ENCODE measurements at places on chromosomes 3 and 15.

DNA sequence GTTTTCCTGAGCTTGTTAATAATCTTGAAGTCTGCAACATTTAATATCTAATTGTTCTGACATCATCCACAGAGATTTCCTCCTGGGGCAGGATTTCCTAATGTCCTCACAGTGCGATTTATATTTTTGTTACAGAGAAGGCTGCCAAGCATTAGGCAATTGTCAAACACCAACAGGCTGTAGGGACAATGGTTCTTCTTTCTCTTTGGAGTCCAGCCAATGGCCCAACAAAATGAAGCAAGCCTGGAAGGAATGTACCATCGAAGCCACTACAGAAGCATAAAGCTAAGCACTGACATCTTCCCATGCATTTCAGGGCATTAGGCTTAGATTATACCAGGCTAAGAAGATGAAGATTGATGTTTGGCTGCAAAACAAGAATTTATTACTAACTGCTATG is 173.0 kb upstream of the FRMD4B start:
- DNase-seq, result no peak

GRCh38 chr3:38165722-38166387 is 518 bp downstream of the OXSR1 start:
- no peak for DNase-seq

- no peak for DNase-seq
Measured at GRCh38 chr3:59289831-59290230, 240.0 kb upstream of the CFAP20DC start.

DNA sequence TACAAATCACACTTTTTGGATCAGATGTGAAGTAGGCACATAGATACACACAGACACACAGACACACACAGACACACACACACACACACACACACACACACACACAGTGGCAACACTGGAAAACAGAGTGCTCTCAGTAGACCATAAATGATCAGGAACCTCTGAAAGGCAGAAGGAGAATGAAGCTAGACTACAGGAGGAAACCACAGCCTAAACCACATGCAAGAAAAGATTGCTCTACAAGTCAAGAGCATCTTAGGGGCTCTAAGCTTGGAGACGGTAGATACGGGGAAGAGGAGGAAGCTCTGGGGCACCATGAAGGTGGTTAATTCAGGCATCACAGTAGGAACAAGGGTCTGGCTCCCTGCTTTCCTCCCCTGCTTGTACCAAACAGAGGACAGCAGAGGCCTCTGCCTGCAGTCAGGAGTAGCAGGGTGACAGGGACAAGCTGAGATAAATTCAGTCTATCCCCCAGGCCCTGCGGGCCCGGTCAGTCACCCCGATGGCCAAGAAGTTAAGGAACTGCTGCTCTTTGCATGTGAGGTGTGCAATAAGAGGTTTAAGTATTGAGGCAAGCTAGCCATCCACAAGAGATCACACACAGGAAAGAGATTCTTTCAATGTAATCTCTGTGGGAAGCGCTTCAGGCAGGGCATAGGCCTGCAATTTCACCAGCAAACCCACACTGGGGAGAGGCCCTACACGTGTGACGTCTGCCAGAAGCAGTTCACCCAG is 23.5 kb upstream of the ARPIN start:
- DNase-seq, result no peak

DNA sequence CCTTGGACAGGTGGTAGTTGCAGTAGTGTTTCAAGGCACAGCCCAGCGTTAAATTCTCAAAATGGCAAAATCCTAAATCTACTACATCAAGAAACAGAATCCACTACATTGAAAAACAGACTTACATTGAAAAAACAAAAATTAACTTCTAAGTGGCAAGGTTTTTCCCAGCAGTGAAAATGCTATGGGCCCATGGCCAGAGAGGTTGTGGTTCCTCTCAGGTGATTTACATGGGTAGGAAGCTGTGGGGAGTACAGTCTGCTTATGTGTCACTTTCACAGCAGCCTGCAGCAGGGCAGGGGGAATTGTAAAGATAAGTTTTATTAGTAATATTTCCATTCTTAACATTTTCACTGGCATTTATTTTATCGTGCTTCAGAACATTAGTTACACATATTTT is 24.9 kb downstream of the TTC14 start:
- no peak for DNase-seq

GRCh38 chr3:88220126-88220525 is 70.4 kb downstream of the C3orf38 start:
- no peak for DNase-seq

DNA sequence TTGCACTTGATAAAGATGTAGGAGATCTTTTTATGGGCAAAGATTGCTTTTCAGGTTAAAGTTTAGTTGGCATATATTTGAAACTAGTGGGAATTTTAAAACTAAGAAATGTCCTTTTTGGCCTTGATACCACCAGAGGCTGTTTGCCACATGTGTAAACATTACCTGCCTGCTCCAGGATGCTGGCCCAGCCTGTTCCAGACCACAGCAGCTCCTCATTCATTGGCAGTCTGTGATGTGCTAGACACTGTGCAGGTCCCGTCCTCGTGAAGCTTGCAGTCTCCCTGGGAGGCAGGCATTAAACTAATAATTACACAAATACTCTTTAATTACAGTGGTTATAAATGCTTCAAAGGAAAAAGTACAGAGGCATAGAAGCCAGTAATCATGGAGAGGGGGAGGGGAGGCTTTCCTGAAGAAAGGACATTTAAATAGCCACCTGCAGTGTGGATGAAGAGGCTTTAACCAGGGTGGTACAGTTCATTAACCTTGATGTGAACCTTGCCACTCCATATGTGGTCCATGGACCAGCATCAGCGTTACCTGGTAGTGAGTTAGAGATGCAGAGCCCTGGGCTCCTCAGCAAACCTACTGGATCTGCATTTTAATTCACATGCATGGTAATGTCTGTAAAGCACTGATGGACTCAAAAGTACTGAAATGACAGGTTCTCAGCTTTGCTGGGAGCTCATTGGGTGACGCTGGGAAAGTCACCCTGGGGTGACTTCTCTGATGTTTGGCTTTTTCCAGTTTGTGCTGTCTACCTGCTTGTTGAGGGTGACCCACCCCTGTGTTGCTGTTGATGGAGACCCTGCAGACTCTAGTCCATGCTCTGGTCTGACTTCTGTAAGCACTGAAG is 5.3 kb downstream of the ZNF710 start:
- no peak for DNase-seq

- no peak for DNase-seq
Measured at GRCh38 chr3:16516695-16517481, 3.4 kb upstream of the RFTN1 start.

- DNase-seq, result no peak
Measured at GRCh38 chr3:124497487-124497886, 232.8 kb upstream of the UMPS start.

GRCh38 chr3:35746492-35746891 is 107.2 kb downstream of the ARPP21 start:
- no peak for DNase-seq

- no peak for DNase-seq
Measured at GRCh38 chr3:23576379-23576959, 229.3 kb upstream of the UBE2E1 start.

GRCh38 chr3:7545334-7545733 is 684.4 kb downstream of the GRM7 start:
- DNase-seq, result no peak

- DNase-seq, result no peak
Measured at GRCh38 chr3:190496859-190497258, 17.0 kb upstream of the IL1RAP start.

DNA sequence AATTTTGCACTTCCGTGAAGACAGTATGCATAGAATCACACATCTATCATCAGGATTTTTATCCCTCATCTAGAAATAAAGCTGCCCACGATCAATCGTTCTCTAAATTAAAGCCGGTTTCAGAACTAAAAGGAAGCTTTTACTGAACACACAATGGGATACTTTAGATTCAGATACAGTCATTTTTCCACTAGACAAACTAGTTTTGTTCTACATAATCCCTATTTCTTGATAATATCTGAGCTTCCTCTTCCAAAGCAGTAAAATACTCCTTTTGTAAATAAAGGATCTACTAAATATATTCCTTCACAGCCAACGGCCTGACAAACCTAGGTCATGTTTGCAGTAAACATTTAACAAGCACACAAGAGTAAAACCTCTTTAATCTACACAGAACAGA is 2.0 kb upstream of the GANC start:
- no peak for DNase-seq

Data from stimulated activated CD4-positive, alpha-beta T cell treated with anti-CD3 and anti-CD28 coated beads, Interleukin-1b, Interleukin-23, amount 100 ng/mL, for 1 hour (primary cell).